Activated T-cell treated with anti-CD3 and anti-CD28 coated beads for 4 hours (primary cell): ENCODE measurements at places on chromosomes 1 and 21.

DNA sequence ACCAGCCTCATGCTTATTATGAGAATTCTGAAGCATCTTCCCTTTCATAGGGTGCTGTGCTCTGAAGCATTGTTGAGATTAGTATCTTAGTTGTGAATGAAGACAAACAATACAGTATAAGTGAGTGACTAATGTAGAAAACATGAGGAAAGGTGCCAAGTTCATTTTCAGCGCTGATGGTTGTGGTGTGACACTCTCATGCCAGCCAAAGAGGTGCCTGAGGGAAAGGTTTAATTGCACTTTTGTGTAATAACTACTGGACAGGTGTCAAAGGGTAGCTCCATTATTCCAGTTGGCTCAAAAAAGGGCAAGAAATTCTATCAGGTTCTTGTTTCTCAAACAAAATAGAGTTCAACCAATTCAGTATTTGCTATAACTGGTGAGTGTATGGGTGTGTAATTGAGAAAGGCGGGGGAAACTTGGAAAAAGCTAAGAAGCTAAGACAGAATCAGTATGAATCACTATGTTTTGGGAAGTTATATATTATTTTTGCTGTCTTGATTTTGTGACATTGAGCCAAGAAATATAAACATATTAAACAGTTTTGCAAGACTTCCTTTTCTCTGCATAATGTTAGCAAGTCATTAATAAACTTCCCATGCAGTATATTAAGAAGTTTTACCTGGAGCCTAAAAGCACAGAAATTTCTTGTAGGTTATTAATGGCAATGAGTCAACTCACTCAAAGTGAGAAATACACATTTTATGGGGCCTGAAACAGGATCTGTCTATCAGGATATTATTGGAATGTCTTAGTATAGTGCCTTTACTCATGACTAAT, 31.8 kb downstream of the KCNK2 start:
- DNase-seq, result no peak

DNA sequence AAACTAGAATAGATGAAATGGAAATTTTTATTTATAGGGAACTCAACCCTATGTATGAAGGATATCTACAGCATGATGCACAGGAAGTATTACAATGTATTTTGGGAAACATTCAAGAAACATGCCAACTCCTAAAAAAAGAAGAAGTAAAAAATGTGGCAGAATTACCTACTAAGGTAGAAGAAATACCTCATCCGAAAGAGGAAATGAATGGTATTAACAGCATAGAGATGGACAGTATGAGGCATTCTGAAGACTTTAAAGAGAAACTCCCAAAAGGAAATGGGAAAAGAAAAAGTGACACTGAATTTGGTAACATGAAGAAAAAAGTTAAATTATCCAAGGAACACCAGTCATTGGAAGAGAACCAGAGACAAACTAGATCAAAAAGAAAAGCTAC, 7.9 kb downstream of the USP1 start:
- DNase-seq, result no peak

GRCh38 chr1:224759681-224760091, 143.6 kb downstream of the CNIH3 start:
- DNase-seq, result no peak

DNA sequence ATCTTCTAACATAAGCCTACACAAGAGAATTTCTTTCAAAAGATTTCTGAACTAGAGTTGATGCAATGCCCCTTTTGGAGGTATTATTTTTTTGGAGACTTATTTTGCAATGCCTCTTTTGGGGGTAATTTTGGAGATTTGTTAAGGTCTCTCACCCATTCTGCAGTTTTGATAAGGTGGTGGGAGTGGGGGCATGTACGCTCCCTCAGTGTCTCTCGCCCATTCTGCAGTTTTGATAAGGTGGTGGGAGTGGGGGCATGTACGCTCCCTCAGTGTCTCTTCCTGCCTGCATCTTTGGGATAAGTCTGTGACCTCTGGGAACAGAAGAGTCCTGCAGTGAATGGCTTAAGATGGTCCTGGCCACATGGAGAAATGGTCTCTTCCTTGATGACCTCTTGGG, 312.2 kb downstream of the ZP4 start:
- DNase-seq, result no peak
